ENCODE measurements at places on chromosomes 2 and 18.

- DNase-seq, result no peak
These were observed 107.8 kb downstream of the NDUFA10 start for GRCh38 chr2:239917125-239917956.

DNA sequence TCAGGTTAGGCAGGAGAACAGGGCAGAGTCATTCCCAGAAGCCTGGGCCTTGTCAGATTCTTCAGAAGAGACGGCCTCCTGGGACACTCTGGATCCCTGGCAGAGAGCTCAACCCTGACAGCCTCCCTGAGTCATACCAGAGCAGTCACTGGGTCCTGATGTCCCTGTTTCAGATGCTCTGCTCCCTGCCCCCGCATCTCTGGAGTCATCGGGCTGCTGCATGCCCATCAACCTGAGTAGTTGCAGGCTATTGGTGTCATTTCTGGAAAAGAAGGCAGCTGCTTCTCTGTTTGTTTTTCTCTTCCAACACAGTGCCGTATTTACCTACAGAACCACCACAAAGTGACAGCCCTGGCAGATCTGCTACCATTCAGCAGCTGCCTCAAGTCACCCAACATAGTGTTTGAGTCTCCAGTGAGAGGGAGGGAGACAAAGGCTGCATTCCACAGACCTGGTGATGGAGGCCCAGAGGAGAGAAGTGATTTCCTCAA, 145.1 kb downstream of the B3GNT2 start:
- DNase-seq, result no peak

GRCh38 chr2:31055938-31056337, 82.3 kb downstream of the GALNT14 start:
- DNase-seq, result no peak

- DNase-seq, result no peak
These were observed 170.7 kb downstream of the ADCYAP1 start for GRCh38 chr18:1075322-1075721.

DNA sequence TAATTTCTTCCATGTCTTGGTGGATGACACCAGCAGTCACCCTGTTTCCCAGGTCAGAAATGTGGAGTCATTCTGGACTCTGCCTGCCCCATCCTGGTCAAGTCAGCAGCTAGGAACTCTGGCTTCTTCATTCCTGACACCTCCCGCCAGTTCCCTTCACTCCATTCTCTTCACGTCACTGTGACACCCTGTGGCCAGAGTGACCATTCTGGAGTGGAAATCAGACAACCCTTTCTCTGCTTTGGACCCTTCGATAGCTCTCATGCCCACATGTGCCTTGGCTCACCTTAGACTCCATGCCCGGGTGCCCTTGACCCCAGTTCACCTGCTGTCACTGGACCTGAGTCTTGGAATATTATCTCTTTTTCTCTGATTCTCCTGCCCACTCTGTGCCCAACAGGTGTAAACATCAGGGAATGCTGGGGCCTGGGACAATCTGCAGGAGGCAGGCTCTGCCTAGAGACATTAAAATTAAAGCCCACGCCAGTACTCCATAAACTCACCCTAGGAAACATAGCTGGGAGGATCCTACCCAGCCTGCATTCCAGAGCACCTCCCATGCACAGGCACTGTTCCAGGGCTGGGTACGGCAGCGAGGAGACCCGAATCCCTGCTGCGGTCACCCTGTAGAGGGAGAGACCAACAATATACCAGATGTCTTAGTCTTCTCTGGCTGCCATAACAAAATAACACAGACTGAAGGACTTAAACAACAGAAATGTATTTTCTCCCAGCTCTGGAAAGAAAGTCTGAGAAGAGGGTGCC, 41.1 kb upstream of the FAHD2A start:
- DNase-seq, result no peak

- no peak for DNase-seq
These were observed 11.1 kb upstream of the NTSR2 start for GRCh38 chr2:11680901-11681721.

GRCh38 chr2:24132543-24132942, 9.3 kb downstream of the FAM228B start:
- no peak for DNase-seq

- no peak for DNase-seq
These were observed 519.6 kb downstream of the LRP1B start for GRCh38 chr2:141611176-141611571.

DNA sequence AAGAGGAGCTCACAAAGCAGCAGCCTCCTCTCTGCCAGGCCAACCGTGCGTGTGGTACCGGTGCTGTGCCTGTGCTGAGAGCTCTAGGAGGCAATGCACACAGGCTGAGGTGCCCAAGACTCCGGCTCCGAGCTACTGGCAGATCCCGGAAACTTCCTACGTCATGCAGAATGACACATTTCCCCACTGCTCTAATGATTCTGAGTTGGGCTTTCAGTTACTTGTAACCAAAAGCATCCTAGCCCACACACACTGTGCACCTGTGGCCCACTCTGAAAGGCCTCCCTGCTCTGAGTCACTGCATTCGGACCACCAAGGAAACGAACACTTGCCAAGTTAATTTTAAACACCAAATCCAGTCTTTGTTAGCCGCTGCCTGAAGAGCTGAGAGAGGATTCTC, 9.3 kb upstream of the RNU4ATAC start:
- no peak for DNase-seq

- peak; percentile 15 for DNase-seq
These were observed 74.3 kb upstream of the CCDC150 start for GRCh38 chr2:196565106-196565765.

GRCh38 chr2:46493241-46493970, 14.0 kb downstream of the TMEM247 start:
- no peak for DNase-seq

- no peak for DNase-seq
These were observed 392.1 kb upstream of the KCNJ3 start for GRCh38 chr2:154306266-154306970.

GRCh38 chr2:20620696-20621365, 30.1 kb downstream of the HS1BP3 start:
- no peak for DNase-seq

GRCh38 chr2:196635156-196635555, 4.4 kb upstream of the CCDC150 start:
- DNase-seq, result no peak

- DNase-seq, result no peak
These were observed 143.2 kb upstream of the TWIST2 start for GRCh38 chr2:238704471-238705225.

- DNase-seq, result peak; percentile 92
These were observed 153.8 kb downstream of the AQP4 start for GRCh38 chr18:26711756-26712155.

DNA sequence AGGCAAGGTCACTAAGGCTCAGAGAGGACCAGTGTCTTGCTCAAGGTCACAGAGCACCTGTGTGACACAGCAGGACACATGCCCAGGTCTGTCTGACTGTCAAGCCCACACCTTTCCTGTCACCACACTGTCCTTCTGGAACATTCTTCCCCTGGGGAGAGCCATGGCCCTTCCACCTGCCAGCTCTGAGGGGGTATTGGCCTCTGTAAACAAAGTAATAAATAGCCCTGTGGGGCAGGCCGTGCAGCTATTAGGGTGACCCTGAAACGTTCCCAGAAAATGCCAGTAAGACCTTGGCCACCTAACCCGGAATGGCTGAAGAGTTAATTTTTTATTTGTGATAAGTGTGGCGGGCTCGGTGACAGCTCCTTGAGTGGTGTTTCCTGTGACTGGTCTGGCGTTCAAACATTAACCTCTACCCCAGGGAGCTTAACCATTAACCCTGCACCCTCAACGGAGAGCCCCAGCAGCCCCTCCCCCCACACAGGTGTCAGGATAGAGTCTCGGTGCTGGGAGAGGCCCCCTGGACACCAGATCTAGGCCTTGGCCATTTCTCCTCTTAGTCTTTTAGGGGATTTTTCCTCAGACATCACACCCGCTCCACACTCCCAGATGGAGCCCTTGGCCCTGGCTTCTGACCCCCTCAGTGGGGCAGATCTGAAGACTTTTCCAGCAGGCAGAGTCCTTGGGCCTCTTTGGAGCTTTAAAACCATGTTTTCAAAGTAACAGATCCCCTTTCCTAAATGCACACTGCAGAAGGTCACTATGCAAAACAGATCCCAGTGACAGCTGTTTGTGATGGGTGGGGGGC, 36.6 kb downstream of the SCTR start:
- DNase-seq, result no peak
